ENCODE measurements at places on chromosomes 12 and 14.

DNA sequence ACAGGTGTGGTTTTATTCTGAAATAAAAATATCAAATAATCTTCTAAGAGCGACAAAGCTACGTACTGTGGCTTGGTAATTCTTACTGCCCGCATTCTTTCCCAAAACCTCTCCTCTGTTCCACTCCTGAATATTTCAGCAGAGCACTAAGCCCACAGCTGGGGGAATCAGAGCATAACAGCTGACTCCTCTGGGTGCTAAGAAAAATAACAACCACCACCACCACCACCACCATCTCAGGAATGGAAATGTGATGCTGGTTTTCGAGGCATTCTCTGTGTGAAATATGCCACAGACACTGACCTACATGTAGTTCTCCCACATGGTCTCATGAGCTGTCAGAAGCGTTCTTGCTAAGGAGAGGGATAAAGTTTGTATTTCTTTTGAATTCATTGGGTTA, 183.7 kb downstream of the BMP4 start:
- DNase-seq, result no peak

DNA sequence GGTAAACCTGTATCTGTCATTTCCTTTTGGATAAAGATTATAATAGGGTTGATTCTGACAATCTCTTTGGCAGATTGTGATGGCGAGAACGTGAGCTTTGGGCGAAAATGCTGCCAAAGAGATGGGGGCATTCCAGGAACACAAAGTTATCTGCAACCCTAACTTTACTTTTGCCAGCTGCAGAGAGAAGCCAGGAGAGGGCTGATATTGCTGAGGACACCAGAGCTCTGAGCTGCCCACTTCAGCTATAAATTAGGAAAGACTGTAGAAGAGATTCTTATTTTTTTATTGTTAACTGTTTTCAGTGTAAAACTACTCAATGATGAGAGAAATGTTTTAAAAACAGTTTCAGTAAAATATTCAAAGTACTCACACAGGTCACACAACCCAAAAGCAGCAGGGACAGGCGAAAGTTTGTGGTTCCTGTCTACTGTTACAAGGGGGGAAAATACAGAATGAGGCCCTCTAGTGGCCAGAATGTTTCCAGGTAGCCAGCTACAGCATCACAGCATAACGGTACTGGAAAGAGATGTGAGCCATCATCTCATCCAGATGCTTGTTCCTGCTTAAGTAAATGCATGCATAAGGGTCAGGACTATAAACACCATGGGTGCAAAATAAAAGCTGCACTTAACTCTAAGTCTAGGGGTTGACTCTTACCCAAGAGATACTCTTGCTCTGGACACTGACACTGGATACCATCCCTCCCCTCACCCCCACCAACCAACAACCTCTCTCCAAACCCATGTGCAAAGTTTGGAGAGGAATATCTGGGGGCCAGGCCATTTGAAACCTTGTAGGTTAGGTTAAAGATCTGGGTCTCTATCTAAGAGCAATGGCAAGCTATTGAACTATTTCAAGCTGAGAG, 498.4 kb downstream of the RMST start:
- DNase-seq, result peak; percentile 19

GRCh38 chr14:79037593-79037992, 867.4 kb downstream of the NRXN3 start:
- no peak for DNase-seq

DNA sequence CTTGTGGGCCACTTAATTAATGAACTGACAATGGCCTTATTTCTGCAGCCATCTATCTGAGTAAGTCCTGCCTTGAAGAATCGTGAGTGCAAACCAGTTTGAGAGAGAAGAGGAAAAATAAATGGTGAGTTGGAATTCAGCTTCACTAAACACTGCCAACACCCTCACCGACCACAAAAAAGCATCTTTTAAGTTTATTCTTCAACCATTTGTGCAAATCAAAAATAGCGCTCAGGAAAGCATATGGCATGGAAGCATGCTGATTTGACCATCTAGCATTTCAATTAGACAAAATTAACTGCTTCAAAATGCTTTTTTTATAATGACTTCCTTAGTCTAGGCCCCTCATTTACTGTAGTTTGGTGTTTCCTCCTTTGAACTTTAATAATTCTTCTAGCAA, 294.0 kb downstream of the PPFIA2 start:
- no peak for DNase-seq

GRCh38 chr12:53612978-53613377, 13.2 kb downstream of the ATF7 start:
- no peak for DNase-seq

Data from SK-N-SH (cell line).